ENCODE measurements at places on chromosomes 7 and 10.

GRCh38 chr7:155469-155900 lies 36.9 kb upstream of the FAM20C start:
- no peak for DNase-seq

DNA sequence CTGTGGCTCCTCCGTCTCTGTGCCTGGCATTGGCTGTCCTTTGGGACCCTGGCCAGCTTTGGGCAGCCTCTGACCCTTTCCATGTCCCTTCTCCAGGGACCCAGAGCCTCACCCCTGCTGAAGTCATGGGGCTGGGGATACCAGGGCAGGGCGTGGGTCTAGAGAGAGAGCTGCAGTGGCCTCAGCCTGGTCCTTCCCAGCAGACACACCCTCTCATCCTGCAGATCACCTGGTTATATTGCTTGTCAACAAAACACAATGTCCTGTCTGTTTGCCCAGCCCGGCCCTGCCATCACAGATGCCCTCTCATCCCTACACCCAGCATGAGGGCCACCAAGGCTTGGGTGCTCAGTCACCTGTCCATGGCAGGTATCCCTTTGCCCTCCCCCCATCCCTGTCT lies 1.8 kb downstream of the MUC17 start:
- DNase-seq, result no peak

DNA sequence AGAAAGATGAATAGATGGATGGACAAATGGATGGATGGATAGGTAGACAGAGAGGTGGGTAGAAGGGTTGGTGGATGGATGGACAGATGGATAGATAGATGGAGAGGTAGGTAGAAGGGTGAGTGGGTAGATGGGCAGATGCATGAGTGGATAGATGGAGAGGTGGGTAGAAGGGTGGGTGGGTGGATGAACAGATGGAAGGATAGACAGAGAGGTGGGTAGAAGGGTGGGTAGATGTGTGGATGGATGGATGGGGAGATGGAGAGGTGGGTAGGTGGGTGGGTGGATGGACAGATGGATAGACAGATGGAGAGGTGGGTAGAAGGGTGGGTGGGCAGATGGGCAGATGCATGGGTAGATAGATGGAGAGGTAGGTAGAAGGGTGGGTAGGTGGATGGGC lies 10.9 kb upstream of the ASB10 start:
- DNase-seq, result no peak

- no peak for DNase-seq
Observed at GRCh38 chr7:116024826-116025809, 5.4 kb downstream of the TFEC start.

DNA sequence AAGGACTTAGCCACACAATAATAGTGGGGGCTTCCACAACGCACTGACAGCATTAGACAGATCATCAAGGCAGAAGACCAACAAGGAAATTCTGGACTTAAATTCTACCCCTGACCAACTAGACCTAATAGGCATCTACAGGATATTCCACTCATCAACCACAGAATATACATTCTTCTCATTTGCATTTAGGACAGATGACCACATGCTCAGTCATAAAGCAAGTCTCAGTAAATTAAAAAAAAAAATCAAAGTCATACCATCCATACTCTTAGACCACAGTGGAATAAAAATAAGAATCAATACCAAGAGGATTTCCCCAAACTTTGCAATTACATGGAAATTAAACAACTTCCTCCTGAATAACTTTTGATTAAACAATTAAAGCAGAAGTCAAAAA lies 155.9 kb downstream of the CDK14 start:
- no peak for DNase-seq

DNA sequence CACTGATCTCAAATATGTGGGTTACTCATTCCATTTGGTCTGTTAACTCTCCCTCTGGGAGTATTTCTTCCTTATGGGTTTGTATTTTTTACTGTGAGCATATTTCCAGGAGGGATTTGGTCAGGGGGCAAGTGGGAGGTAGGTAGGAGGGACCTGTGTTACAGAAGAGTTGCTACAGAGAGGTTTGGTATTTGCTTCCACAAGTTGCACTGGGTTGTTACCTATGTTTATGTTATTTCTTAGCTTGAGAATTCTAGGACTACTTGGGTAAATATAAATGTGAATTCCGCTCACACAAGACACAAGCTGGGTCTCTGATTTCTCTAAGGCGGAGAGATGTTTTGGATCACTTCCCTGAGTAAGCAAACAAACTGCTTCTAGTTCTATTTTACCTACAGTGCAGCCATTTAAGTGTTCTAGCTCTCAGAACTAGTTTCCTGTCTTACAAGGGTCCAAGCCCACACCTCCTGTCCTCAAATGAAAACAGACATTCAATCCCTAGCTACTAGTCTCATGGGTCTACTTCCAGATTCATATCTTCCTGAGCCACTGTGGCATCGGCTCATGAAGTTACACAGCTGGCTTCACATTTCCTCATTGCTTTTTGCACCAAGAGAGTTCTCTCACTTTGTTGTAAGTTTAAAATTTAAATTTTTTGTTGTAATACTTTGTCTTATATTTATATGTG lies 75.4 kb upstream of the PPP1R3C start:
- no peak for DNase-seq

DNA sequence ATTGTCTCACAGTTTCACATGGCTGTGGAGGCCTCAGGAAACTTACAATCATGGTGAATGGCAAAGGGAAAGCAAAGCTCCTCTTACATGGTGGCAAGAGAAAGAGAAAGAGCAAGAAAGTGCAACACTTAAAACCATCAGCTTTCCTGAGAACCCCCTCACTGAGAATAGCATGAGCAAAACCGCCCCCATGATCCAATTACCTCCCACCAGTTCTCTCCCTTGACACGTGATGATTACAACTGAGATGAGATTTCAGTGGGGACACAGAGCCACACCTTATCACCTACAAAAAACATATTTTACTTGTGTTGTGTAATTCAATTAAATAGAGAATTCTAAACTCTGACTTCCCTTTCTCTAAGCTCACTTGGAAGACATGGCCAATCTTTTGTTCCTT lies 80.2 kb downstream of the SEMA3C start:
- DNase-seq, result no peak

DNA sequence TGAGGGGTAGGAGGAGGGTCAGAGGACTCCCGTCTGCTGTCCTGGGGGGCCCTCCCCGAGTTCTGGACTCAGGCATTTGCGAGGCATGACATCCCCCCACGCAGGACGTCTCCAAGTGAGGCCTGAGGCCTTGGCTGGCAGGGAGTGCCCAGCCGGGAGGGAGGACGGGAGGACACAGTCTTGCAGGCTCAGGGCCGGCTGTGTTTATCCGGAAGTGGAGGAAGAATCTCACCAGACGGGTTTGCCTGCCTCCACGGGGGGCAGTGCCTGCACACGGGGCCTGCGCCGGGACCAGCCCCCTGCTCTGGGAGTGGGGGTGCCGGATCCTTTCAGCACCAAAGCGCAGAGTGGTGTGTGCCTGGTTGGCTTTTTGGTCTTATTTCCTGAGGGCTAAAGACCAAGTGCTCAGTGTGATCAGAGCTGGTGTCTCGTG lies 10.9 kb downstream of the PWWP2B start:
- peak; percentile 33 for DNase-seq

GRCh38 chr7:157269341-157270059 lies 67.3 kb upstream of the DNAJB6 start:
- no peak for DNase-seq

GRCh38 chr10:79391231-79392019 lies 44.2 kb downstream of the PPIF start:
- no peak for DNase-seq

DNA sequence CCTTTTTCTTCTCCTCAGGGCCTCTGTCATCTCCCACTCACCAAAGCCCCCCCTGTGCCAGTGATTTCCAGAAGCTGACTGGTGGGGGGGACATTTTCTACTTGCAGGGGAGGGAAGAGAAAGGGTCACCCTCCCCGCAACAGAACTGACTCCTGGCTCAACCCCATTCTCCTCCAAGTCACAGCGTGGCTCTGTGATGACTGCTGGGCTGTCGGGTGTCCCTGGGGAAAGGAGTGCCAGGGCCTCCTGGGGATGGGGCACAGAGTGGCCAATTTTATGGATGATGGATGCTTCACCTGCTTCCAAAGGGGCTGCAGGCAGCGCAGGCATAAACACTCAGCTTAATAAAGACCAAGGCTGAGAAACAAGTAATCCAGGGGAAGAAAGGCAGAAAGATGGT lies 523.0 kb downstream of the PTPRN2 start:
- DNase-seq, result no peak

DNA sequence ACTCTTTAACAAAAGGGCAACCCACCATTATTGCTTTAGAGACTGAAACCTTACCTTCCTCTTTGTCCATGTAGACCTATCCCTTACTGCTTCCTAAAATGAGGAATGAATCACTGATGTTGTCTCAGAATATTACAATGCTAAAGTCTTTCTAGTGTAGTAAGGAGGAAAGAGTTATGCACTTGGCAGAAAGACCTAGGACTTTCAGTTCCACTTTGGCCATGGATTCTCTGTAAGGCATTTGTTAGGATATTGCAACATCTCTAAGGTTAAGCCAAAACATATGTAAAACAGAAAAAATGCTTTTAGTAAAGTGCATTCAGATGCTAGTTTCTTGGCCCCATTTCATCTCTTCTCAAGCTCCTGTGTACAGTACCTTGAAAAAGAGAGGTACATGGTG lies 230.9 kb downstream of the PARD3 start:
- peak; percentile 33 for DNase-seq

GRCh38 chr10:101063548-101064414 lies 2.0 kb downstream of the KAZALD1 start:
- DNase-seq, result no peak

- no peak for DNase-seq
Observed at GRCh38 chr10:112751651-112752050, 198.4 kb upstream of the TCF7L2 start.
